ENCODE measurements at places on chromosomes 5 and 9. TPM values are rescaled to one million over a fixed set of nuclear protein-coding genes. Genes with fewer than 3 reads are reported as not detected.
A peak's percentile ranks its signal among the peaks of the same experiment; 100 is the strongest.

- DNase-seq = peak; percentile 88
Measured at GRCh38 chr5:131242728-131243255, 21.1 kb upstream of the CDC42SE2 start.

DNA sequence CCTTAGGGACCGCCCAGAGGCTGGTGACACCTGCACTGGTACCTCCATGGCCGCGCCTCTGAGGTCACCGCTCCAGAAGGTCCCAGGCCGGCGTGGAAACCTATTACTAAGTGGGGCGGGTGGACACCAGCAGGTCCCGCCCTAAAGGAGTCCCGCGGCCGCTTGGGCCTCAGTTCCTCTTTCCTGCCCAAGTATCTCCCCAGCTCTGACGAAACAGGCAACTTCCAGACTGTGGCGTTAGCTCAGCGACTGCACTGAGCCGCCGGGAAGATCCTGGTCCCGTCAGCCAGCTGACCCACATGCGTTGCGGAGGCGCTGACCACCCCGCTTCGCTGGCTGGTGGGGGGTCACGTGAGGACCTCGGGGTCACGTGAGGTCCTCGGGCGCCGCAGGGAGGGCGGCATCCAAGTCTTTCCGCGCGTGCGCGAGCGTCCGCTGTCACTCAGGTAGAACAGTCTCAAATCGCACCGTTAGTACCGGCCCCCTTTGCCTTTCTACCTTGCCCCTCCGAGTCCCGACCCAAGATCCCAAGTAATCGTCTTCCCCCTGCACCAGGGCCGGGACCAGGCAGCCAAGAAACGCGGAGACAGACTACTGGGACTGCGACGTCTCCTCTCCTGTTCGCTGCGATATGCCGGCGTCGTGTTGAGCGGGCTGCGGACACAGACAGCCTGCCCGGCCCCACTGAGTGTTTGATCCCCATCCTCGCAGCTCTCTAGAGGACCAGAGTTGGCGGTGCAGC, 53.7 kb upstream of the KDM4C start:
- DNase-seq = peak; percentile 87

- DNase-seq = peak; percentile 54
Measured at GRCh38 chr5:54630738-54631359, 113.3 kb downstream of the SNX18 start.

DNA sequence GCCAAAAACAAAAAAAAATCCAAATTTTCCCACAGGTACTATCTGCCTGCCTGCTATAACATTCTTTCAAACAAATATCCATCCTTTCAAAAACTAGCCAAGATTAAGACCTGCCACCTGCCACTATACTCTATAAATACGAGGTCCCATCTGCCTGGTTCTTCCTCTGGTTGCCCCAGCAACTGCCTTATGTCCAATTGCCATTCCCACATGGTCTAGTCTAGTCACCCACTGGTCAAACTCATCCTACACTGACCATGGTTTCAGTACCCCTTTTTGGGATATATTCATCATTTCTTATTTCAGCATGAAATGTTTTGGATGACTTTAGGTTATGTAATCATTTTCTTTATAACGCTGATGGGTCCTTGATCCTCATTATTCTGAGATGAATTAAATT, 95.1 kb upstream of the CCNG1 start:
- DNase-seq = no peak

- DNase-seq = no peak
Measured at GRCh38 chr9:36897478-36897877, 136.6 kb downstream of the PAX5 start.

DNA sequence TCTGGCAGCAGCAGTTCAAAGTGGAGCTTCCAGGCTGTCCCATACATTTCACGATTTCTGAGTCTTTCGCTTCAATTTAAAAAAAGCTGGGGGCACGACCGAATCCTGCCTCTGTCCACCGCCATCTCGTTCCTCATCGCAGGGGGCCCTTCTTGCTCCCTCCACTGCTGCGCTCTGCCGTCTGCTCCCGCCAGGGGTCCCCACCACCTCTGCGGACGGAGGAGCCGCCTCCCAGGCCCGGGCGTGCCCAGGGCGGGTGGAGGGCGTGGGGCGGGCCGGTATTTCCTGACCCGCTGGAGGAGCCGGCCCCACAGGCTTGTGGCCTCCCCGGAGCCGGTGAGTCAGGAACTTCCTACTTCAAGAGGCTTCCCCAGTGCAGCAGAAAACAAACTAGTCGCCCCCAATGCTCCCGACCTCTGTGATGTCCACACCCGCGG, 50.4 kb downstream of the USP20 start:
- DNase-seq = peak; percentile 99

- DNase-seq = peak; percentile 87
Measured at GRCh38 chr9:88766778-88767503, 224.3 kb upstream of the S1PR3 start.

DNA sequence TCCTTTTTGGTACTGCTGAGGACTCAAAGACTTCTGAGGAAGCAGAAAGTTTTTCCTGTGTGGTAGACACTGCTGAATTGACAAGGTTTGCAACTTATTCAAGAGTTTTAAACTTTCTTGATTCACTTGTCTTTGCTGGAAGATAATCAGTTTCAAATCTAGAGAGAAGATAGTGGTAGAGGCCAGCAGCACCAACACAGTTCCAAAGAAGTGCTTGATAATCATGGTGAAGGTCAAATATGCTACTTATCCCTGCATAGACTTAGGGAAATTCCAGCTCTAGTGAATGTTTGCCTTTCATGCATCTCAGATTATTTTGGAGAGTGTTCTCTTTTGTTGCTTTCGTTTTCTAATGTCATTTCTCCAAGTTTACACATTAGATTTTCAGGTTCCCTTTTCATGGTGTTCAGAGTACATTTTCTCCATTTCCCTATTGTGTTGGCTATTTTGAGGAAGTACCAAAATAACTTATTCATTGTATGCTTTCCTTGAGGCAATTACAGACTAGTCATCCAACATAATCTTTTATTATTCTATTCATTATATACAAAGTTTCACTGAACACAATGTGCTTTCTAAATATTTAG, 550 bp downstream of the IFNE start:
- DNase-seq = no peak

DNA sequence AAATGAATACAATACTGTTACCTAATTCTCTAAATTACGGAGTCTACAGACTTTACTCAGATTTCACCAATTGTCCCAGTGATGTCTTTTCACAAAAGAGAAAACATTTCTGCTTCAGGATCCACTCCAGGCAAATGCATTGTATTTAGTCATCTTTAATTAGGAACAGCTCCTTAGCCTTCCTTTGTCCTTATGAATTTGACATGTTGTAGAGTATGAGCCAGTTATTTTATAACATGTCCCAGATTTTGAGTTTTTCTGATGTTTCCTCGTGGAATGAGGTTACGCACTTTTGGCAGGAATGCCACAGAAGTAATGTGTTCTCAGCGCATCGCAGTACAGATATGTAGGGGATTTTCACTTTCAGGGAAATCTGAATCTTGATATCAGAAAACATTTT, 10.5 kb downstream of the HABP4 start:
- peak; percentile 74 for DNase-seq

DNA sequence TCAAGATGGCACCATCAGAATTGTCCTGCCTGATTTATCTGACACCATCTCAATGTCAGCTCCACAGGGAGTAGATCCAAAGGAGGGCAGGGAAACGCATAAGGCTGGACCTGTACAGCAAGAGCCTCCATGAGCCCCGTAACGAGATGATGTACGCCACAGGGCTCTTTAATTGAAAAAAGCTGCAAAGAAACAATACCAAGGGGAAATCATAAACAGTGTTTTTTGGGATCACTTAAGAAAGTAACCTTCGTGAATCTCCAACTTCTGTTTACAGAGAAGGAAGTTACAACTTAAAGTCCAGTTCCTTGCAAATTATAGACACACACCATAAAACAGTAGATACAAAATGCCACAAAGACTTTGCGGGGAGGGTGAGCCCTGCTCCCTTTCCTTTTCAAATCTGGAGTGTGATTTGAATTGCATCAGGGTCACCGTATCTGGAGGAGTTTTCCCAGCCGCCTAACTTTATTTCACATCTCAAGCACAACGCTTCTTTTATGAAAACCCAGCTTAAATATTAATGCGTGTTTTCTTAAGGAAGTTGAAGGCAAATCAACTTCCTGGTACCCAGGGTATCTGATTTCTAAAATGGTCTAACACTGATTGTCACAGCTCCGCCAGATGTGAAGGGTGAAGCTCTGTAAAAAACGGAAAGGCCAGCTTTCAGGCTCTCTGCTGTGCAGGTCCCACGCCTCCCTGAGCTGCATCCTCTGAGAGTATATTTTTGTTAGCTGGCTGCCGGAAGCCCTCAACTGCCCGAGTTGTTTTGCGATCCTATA, 88.9 kb downstream of the EBF1 start:
- DNase-seq = peak; percentile 76

GRCh38 chr5:11130131-11130530, 369.1 kb upstream of the DAP start:
- no peak for DNase-seq

DNA sequence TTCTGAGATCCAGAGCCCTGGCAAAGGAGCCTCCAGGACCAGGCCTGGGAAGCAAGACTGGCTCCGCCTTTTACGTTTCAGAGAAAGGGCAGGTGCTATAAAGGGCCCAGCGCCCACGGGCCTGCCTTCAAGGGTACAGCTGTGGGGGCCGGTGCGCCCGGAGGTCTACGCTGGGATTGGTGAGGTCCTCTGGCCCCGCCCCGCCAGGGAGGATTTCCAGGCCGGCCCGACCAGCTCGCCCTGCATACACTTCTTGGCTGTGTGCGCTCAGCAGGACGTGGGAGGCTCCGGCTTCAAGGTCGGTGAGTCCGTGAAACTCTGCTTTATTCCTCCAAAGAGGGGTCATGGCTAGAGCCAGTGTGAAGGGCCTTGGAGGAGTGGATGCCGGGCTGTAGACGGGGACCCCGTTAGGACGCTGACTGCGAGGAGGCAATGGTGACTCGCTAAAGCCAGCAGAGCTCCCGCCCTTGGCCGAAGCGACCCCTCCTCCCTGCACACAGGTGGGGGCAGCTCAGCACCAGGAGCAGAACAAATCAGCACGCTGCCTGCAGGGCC, at the start of gene CKMT2:
Gene CKMT2 (plus strand): TSS at position 243 of the 555 bp plus-strand sequence. CDS start 17,811 bp downstream, outside the sequence.
- DNase-seq = peak; percentile 46

- DNase-seq = no peak
Measured at GRCh38 chr5:111232311-111233051, 8.3 kb downstream of the CAMK4 start.

- DNase-seq = peak; percentile 30
Measured at GRCh38 chr5:113035096-113035495, 58.5 kb downstream of the DCP2 start.

KCNN2 gene
- not detected for polyA plus RNA-seq

SH2D3C gene
- not detected for polyA plus RNA-seq

LCN6 gene
- polyA plus RNA-seq = not detected

FLT4 gene
- not detected for polyA plus RNA-seq

C9orf50 gene
- 0.23 TPM for polyA plus RNA-seq

CDH9 gene
- polyA plus RNA-seq = not detected

PCDH1 gene
- 2.4 TPM for polyA plus RNA-seq
